Trophoblast cell (in vitro differentiated cells and primary cell): ENCODE measurements at places on chromosomes 7 and 10.

DNA sequence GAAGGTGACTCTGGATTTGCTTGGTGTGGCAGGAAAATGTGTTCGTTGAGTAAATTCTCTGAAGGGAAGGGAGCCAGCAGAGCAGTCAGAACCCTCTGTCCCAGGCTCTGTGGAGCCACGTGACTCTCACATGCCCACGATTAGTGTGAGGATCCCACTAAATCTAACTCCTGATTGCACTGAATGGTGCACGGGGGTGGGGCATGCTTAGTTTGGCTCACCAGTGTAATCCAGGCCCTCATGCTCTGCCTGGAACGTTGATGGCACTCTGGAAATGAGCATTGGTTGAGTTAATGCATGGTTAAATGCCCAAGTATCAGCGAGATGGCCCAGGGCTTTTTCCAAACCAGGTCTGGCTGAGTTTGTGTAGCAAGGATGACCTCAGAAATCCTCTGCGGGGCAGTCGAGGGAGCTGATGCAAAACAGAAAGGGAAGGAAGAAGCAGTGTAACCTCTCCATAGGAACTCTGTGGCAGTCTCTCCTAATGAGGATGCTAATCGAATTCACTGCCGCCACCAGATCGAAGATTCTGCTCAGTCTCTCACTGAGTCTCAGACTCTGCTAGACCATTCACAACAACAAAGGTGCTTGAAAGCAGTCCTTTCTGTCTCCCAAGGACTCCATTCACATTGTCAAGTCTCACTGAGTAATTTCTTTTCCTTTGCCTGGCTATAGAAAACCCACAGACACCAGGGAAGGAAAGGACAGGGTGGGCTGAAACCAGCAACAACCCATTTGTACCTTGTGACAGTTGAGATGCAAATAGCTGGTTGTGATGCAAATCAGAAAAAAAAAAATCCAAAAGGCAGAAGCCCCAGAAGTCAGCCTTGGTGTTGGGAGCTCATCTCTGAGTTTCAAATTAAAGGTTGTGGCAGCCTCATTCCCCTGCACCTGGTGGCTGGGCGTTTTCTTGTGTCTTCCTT is 98.1 kb downstream of the C10orf105 start:
- DNase-seq, result no peak

GRCh38 chr10:55628260-55628701 is 732.8 kb downstream of the ZWINT start:
- DNase-seq, result no peak

- DNase-seq, result no peak
Measured at GRCh38 chr7:48481235-48481634, 310.0 kb downstream of the ABCA13 start.

- DNase-seq, result no peak
Measured at GRCh38 chr10:1297566-1298301, 241.5 kb downstream of the WDR37 start.

DNA sequence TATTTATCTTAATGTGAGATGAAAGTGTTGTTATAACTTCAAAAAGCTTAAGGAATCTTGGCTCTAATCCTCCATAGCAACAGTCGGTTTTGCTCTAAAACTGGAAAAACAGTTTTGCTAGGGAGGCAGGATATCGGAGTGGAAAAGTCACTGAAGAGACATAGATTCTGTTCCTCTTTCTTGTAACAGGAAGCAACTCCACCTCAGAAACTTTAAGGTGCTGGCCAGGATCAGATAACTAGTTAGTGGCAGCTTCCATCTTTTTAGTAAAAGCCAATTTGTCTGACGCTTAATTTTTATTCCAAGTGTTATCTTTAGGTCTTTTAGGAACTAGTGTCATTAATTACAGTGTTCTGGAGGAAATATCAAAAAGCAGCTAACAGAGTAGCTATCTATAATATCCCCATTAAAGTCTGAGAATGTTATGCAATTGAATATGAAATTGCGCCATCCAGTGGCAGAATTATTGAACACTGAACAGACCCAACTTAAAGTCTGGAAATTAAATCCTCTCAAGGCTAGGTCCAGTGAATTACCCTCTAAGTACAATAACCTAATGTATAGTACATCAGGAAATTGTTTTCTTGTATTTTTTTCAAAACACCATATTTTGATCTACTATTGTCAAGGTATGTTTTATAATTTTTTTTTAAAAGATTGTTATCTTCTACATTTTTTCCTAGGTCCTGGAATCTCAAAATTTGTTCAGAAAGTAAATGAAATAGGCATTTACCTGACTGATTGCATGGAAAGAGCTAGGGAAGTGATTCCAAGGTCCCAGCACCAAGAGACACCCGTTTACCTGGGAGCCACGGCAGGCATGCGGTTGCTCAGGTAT is 65.9 kb upstream of the CC2D2B start:
- DNase-seq, result peak; percentile 21

GRCh38 chr10:3879073-3879472 is 94.1 kb upstream of the KLF6 start:
- DNase-seq, result no peak

DNA sequence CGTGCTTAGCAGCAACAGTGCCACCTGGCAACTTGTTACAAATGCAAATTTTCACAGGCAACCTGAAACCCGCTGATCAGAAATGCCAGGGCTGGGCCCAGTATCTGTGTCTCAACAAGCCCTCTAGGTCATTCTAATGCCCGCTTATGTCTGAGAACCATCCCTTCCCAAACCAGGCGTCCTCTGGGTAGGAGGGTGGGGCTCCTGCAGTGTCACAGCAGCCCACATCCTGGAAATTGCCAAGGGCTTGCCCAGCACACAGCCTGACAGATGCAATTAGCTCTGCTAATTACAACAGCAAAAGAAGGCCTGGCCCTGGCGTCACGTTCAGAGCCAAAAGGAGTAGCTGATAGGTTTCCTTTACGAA is 15.9 kb downstream of the ITPRIP start:
- DNase-seq, result no peak

- no peak for DNase-seq
Measured at GRCh38 chr10:94138391-94138790, 144.7 kb downstream of the PLCE1 start.

- DNase-seq, result peak; percentile 7
Measured at GRCh38 chr10:61592581-61592980, 70.1 kb upstream of the CABCOCO1 start.

DNA sequence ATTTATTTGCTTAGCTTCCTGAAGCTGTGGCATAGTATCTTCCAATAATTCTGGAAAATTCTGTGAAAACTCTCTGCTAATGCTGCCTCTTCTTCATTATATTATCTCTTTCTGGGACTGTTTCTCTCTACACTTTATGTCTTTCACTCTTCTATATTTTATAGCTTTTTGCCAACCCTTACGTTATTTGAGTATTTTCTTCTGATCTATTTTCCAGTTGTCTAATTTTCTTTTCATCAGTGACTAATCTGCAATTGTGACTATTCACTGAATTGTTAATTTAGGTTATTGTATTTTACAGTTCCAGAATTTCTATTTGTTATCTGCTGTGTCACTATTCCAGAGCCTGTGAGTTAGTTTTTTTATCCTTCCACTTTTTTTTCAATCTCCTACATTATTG is 273.4 kb upstream of the PHYHIPL start:
- DNase-seq, result no peak

GRCh38 chr10:75611993-75612372 is 180.6 kb downstream of the LRMDA start:
- DNase-seq, result no peak

DNA sequence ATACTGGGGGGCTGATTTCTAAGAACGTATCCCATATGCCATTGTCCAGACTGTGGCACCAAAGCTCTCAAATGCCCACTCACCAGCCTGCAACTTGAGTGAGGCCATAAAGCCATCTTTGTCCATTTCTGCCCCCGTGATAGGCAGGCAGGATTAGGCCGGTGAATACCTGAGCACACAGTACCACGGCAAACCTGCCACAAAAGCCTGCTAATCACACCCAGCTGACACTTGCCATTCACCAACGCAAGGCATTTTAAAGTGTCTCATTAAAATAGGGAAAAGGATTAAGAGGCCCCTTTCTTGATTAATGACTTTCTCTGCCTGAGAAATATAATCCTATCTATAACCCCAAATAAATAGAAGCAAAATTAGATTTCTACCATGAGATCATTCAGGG is 111.4 kb upstream of the NANOS1 start:
- DNase-seq, result no peak

DNA sequence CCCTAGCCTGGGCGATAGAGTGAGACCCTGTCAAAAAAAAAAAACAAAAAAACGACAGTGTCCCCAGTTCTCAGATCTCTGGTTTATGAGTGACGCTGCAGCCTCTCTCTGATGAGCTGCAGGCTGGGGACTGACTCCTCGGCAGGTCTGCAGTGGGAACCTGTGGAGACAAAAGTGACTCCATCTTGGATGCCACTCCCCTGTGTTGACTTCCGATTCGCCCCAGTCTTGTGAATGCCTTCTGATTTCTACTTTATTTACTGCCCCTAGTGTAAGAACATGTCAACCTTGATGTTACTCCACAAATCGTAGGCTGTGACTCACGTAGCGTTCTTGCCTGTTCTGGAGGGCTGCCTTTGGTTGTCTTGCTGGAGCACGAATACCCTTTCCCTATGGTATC is 6.2 kb downstream of the TACR2 start:
- DNase-seq, result no peak

DNA sequence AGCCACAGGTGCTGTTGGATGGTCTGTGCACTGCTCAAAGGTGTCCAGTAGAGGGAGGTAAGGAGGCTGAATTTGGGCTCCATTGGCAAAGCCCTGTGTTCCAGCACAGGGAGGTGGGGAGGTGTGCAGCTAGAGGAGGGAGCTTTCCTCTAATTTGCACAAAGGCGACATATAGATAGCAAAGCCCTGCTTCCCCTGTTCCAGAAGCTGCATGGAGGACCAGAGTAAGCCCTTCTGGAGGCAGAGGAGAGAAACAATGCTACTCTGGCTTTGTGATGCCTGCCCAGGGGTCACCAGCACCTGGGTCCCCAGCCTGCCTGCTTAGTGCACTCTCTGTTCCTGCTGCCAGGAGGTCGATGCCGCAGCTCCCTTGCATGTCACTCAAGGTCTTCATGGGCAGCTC is 3.4 kb upstream of the ARHGAP22 start:
- peak; percentile 33 for DNase-seq

GRCh38 chr10:16965740-16966447 is 148.7 kb upstream of the RSU1 start:
- DNase-seq, result no peak

- DNase-seq, result no peak
Measured at GRCh38 chr10:107032700-107033401, 131.7 kb downstream of the SORCS1 start.

DNA sequence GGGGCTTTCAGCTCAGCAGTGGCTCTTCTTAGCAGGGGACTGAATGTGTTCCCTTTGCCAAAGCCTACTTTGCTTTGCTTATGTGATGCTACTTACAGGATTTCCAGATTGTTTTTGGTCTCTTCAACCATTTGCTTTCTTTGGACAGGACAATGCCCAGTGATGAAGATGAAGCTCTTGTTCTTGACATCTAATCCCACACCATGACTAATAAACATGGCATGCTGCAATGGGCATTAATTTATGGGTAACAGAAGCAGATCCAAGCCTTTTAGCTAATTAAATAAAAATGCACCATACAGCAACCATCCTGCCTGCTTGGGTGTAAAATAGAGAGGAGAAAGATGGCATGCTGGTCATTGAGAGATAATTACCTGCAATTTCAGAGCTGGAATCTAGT is 175.5 kb upstream of the ITGB1 start:
- DNase-seq, result no peak

DNA sequence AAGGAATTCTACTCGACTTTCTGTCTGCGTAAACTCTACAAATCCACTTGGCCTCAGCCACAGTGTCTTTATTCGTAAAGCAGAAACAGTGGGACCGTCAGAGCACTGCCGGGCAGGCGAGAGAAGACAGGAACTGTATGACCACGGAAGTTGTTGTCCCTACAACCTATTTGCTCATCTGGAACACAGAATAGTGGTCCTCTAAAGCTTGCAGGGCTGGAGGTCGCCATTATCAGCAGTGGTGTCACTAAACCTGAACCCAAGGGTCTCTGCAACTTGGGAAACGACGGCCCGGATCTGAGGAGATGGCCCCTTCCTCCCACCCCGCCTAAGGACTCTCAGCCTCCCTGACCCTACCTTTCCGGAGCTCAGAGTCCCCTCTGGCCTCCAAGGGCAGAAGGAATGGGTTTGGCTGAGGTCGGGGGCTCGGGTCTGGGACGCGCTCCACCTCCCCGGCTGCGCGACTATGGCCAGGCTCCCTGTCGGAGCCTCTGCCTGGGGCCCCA is 442 bp downstream of the STYXL1 start:
- peak; percentile 9 for DNase-seq

GRCh38 chr7:94975336-94975735 is 67.9 kb downstream of the PPP1R9A start:
- DNase-seq, result no peak

DNA sequence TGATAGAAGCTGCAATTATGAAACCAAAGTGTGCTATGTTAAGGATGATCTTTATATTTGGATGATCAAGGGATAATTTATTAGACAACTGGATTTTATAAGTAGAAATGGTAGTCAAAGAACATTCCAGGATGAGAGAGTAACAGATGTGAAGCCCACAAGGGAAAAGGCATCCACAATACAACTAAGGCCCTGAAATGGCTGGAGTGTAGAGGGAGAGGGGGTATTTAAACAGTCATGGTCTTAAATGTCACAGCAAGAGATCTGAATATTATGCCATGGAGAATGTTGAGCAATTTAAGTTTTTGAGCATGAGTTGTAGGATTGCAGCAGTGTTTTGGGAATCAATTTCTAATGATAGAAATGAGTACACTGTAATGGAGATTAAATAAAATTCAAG is 282.3 kb upstream of the DKK1 start:
- DNase-seq, result no peak

- DNase-seq, result no peak
Measured at GRCh38 chr10:590721-591120, 98.7 kb downstream of the DIP2C start.

DNA sequence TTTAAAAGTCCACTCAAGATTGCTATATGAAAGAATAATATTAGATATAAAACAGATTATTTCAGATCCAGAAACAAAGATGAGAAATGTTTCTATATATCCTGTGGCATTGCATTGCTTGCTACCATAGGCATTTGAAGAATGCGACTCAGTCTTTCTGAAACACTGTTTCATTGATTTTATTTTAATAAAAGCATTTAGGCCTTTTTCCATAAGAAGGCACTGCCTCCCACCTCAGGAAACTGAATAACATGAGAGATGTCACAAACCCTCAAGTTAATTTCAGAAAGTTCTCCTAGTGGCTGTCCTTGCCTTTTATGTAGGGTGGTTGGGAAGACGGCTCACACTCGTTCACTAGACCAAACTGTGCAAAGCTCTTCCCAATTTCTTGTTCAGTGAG is 23.3 kb downstream of the PRPS1L1 start:
- DNase-seq, result no peak

- DNase-seq, result no peak
Measured at GRCh38 chr10:11447586-11447985, 163.9 kb downstream of the USP6NL start.

DNA sequence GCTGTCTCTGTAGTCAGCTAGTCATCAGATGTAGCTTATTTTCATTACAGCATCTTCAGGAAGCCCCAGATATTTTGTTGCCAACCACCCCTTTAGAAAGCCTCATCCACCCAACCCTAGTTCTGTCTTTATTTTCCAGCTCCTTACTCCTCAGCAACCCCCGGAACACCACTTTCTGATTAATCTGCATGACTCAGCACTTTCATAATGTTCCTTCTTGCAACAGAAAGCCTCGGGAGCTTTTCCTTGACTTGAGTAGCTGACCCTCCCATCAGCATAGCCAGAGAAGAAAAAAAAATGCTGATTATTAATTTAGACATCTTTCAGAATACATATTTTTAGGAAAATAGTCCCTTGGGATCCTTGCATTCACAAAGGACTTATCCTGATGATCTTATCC is 244.0 kb upstream of the CXCL12 start:
- DNase-seq, result peak; percentile 5
